Fibroblast of villous mesenchyme (primary cell): ENCODE measurements at places on chromosomes 3 and 15. TPM values are rescaled to one million over a fixed set of nuclear protein-coding genes. Genes with fewer than 3 reads are reported as not detected.

The CD80 gene
- total RNA-seq: not detected in 2 replicates

The RARB gene
- 13.2 and 21.6 TPM in 2 replicates for total RNA-seq

The VEPH1 gene
- total RNA-seq: 8.6 and 10.3 TPM in 2 replicates

The P2RY12 gene
- total RNA-seq: under 0.01 TPM in 1 of 2 replicates, not detected in the other

The SNX22 gene
- total RNA-seq: under 0.01 and 0.32 TPM in 2 replicates

The CAND2 gene
- 4.7 and 6.1 TPM in 2 replicates for total RNA-seq

The TM4SF4 gene
- under 0.01 TPM in 1 of 2 replicates, not detected in the other for total RNA-seq

The GOLGA8H gene
- under 0.01 TPM in 1 of 2 replicates, not detected in the other for total RNA-seq

The ALDH1A3 gene
- total RNA-seq: 42.7 and 46.7 TPM in 2 replicates

The SPATA12 gene
- not detected in 2 replicates for total RNA-seq

The GPR27 gene
- total RNA-seq: not detected in 2 replicates

The GOLGA6D gene
- not detected in 2 replicates for total RNA-seq

The MME gene
- total RNA-seq: 310 and 479 TPM in 2 replicates

The SLC22A14 gene
- total RNA-seq: 0.32 and 0.86 TPM in 2 replicates

The ADCY5 gene
- 0.32 and 0.43 TPM in 2 replicates for total RNA-seq

The ADAMTSL3 gene
- total RNA-seq: under 0.01 TPM in 2 replicates

The SLC6A6 gene
- 33.2 and 36.1 TPM in 2 replicates for total RNA-seq

The LMAN1L gene
- not detected in 2 replicates for total RNA-seq

The MUSTN1 gene
- not detected in 2 replicates for total RNA-seq

The ADAMTS9 gene
- 1.7 and 1.9 TPM in 2 replicates for total RNA-seq

The OCA2 gene
- total RNA-seq: under 0.01 TPM in 1 of 2 replicates, not detected in the other

The USF3 gene
- total RNA-seq: 7.7 and 12.5 TPM in 2 replicates

The MKRN3 gene
- total RNA-seq: 0.86 and 0.97 TPM in 2 replicates

The ATP10A gene
- total RNA-seq: 1.3 and 4.2 TPM in 2 replicates

The LSG1 gene
- total RNA-seq: 56.6 and 65.1 TPM in 2 replicates

The HIGD2B gene
- 0.32 and 0.43 TPM in 2 replicates for total RNA-seq

The C15orf39 gene
- total RNA-seq: 8.1 and 9.1 TPM in 2 replicates

The C3orf22 gene
- not detected in 2 replicates for total RNA-seq

The LRCH3 gene
- 96.3 and 149 TPM in 2 replicates for total RNA-seq

The FHIT gene
- 1.6 and 2.2 TPM in 2 replicates for total RNA-seq

The NAA50 gene
- total RNA-seq: 140 and 141 TPM in 2 replicates

The ATP1B3 gene
- total RNA-seq: 55.1 and 82.5 TPM in 2 replicates

The RBMS3 gene
- total RNA-seq: 64.1 and 85.9 TPM in 2 replicates

The LMOD3 gene
- not detected in 2 replicates for total RNA-seq

The SRP14 gene
- total RNA-seq: 93.3 and 96.6 TPM in 2 replicates

The MOBP gene
- total RNA-seq: not detected in 2 replicates

The MYNN gene
- 20.9 and 25.5 TPM in 2 replicates for total RNA-seq

The GTF2A2 gene
- 25.1 and 39.3 TPM in 2 replicates for total RNA-seq

The CHST13 gene
- not detected in 2 replicates for total RNA-seq

The OIP5 gene
- total RNA-seq: 2.6 and 8.6 TPM in 2 replicates

The CYP1A1 gene
- not detected in 2 replicates for total RNA-seq

The EFCC1 gene
- not detected in 2 replicates for total RNA-seq

The ZMYND10 gene
- total RNA-seq: 0.97 and 1.3 TPM in 2 replicates

The BNC1 gene
- 5.2 and 6.9 TPM in 2 replicates for total RNA-seq

The LSAMP gene
- total RNA-seq: 0.64 and 1.3 TPM in 2 replicates

The GRAMD1C gene
- 2.2 and 2.3 TPM in 2 replicates for total RNA-seq
